RWPE2 (cell line): ENCODE measurements at places on chromosomes 7 and 10.

DNA sequence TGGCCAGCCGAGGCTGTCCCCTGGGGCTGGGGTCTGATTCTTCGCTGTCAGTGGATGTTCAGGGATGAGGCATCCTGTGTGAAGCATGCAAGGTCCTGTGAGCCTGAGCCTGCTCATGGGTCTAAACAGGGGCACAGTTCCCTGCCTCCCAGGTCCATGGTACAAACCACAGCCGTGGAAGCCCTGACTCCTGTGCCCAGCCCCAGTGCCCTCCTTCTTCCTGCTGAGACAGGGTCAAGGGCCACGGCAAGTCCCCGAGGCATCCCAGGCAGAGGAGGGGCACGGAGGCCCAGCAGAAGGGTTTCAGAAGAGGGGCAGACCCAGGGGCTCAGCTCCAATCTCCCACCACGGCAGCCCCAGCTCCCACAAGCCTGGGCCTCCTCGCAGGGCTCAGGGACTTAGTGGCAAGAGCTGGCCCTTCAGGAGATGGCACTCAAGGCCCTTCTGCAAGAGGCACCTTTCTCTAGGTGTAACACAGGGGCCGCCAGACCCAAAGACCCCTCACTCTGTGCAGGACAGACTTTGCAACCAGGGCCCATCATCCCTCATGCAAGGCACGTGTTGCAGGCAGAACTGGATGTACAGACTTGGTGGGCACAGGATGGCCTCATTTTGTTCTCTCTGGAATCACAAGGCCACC, 248.8 kb downstream of the TCERG1L start:
- DNase-seq: no peak

- no peak for DNase-seq
Measured at GRCh38 chr10:33704214-33704830, 369.9 kb upstream of the NRP1 start.

GRCh38 chr10:12862459-12862858, 139.1 kb downstream of the CCDC3 start:
- no peak for DNase-seq

DNA sequence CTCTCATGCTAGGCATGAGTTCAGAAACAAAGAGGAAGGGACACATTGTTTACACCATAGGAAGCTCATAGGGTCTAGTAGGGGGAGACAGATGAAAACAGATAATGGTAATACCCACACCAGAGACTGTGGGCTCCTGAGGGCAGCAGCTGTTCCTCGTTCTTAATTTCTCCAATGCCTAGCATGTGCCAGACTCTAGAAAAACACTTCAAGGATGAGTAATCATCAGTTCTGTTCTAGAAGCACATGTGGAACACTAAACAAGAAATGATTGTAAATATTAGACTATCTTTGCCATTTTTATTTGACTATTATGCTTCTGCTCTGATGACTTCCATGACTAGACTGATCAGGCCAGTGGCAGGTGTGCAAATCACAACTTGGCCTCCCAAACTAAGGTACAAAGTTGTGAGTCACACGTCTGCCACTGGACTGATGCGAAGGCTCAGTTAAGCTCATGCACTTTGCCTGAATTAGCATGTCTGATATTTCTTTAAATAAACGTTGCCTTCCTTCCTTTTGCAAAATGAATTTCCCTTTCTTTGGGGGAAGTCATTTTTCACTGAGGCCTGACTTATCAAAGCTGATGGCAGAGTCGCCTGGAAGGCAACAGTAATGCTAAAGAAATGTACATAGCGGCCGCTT, 89.2 kb upstream of the FGL2 start:
- DNase-seq: no peak

DNA sequence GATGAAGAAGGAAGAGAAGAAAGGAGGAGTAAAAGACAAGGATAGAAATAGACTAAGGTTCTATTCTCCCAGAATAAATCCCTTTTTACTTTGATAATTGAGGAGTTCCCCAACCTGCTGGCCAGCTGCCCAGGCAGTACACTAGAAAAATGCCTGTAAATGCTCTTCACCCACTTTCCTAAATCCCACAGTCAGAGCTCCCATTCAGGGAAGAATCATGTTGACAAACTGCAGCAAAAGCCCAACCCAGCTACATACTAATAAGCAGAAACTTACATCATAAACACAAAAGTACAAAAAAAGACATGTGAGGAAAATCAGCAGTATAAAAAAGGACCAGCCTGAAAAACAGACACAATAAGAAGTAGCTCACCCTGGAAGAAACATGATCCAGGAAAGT, 15.8 kb upstream of the KDM7A start:
- DNase-seq: no peak

DNA sequence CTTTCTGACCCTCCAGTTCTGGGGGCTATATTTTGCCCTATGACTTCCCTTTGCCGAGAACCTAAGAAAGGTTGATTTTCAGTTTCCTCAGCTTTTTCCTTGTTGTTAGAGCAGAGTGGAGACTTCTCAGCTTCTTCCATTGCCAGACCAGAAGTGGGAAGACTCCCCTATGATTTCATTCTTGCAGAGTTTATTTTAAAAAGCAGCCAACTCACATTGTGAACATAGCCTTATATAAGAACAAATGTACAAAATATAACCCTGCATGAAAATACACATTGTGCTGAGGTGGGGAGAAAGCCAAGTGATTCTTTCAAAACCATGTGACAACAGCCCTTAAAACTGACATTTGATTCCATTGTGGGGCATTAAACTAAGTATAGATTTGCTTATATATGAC, 33.8 kb upstream of the FZD8 start:
- no peak for DNase-seq

DNA sequence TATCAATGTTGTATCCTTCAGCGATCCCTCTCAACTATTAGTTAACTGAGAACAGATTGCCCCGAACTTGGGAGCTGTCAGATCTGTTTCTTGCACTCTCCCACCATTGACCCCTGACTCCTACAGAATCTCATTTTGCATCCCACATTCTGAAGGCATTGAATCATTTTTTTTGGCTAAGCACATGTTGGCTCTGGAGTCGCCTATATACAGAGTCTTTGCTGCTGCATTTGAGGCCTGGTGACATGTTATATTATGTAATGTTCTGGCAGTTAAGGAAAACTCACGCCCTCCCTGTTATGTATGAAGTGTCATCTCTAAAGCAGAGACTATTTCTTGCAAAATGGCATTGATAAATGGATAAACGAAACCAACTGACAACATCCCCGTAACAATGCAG, 159.2 kb upstream of the ITGB1 start:
- DNase-seq: no peak

DNA sequence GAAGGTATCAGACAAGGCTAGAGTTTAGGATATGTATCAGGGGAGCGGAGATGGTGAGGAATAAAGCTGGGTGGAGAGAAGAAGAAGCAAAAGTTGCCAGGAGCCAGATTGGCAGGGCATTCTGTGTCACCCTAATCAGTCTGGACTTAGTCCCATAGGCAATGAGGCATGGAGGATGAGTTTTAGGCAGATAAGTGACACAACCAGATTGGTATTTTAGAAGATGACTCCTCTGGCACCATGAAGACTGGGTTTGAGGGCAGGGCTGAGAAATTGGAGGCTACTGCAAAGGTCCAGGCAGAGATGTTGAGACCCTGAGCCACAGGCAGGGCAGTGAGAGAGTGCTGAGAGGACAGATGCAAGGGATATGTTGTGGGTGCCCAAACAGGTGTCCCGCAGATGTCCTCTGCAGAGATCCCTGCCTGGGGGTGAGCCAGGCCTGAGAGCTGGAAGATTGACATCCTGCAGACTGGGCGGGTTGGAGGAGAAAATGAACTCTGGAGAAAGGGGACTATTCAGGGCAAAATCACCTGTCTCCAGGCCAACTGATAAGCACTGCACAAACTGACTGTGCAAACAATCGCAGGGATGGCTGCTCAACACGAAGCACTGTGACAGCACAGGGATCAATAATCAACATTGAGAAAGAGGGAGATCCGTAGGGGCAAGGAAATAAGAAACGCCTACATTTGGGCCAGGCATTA, 11.9 kb upstream of the HABP2 start:
- DNase-seq: no peak

- DNase-seq: no peak
Measured at GRCh38 chr7:26372249-26372648, 80.6 kb downstream of the SNX10 start.

GRCh38 chr10:17647326-17647725, 3.4 kb downstream of the STAM start:
- DNase-seq: no peak
